WTC11 (cell line): ENCODE measurements at places on chromosomes 1 and 21.

- H3K4me3 ChIP-seq = no peak overlapping the region
- no peaks in the 10 kb centered on the region; the same call in 1 of the 2 replicates for H3K4me1 ChIP-seq
- no peaks in the 10 kb centered on the region for H3K36me3 ChIP-seq
Measured at GRCh38 chr1:71087060-71087459, 6.2 kb upstream of the ZRANB2 start.

- peak; percentile 48 for DNase-seq
- 0 out of 2 replicates have a peak, but pooled peaks cover 1% of the 10 kb centered on the region for H3K36me3 ChIP-seq
- H3K4me1 ChIP-seq = peaks cover 41% of the 10 kb centered on the region
- peaks cover 3% of the 10 kb centered on the region for H3K27me3 ChIP-seq
- H3K4me3 ChIP-seq = no peak overlapping the region
Measured at GRCh38 chr1:18398791-18399530, 81.8 kb upstream of the KLHDC7A start.

- H3K27ac ChIP-seq = peak overlapping the region; percentile 65
- no peaks in the 10 kb centered on the region; the same call in 1 of the 2 replicates for H3K27me3 ChIP-seq
- peaks cover 2% of the 10 kb centered on the region for H3K36me3 ChIP-seq
- peak; percentile 73 for DNase-seq
Measured at GRCh38 chr1:155859881-155860871, 809 bp downstream of the SYT11 start.

DNA sequence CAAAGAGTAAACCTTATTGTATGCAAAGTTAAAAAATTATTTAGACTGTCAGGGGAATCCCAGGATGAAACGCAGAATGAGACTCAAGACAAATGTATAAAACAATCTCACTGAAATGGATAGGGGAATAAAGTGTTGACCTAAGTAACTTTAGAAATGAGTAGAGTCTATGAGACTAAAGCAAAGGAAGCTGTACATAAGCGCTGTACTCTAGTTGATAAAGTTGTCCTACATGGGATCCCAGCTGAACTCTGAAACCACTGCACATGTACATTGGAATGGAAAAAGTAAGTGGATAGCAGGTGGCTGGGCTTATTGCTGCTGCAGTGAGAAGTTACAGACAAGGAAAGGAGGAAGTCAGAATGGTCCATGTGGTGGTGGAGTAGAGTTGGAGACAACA lies 18.7 kb downstream of the MMEL1 start:
- peaks cover 22% of the 10 kb centered on the region for H3K27me3 ChIP-seq
- no peak overlapping the region for H3K27ac ChIP-seq

DNA sequence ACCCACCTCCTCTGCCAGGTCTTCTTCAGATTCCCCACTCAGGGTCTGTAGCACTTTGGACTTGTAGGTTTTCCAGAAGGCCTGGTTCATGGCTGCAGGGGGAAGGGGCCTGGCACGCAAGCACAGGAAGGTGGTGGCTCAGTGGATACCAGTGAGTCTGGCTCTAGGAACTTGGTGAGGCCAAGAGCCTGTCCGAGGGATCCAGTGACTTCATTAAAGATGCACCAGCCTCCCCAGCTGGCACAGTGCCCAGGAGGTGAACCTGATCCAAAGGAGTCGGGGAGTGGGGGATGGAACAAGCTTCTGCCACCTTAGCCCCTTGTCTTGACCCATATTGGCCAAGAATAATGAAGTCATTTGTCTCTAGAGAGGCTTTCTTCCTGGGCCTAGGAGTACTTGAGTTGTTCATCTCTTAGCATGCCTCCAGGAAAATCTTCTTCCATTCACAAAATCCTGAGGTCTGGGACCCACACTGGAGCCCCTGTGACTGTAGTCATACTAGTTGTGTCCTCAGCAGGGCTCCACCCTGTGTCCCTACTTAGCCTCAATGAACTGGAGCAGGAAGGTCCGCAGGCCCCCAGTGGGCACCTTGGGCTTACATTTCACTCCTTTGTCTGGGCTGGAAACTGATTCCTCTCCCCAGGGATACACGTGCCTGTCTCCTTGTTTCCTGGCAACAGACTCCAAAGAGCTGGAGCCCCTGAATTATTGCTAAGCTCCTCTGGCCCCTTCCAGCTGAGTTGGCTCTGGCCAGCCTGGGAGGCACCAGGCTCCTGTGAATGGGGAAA lies at the start of gene C1orf232:
Gene C1orf232 (minus strand): TSS at position 554 of the 788 bp plus-strand sequence. CDS start 464 bp downstream, at position 90.
- no peak for DNase-seq
- H3K27me3 ChIP-seq = peaks cover 25% of the 10 kb centered on the region
- H3K27ac ChIP-seq = peak within 1 kb of the TSS; percentile 65; the same call in 1 of the 2 replicates
- H3K4me3 ChIP-seq = peak within 1 kb of the TSS; percentile 85
- no peaks in the 10 kb centered on the region for H3K36me3 ChIP-seq

DNA sequence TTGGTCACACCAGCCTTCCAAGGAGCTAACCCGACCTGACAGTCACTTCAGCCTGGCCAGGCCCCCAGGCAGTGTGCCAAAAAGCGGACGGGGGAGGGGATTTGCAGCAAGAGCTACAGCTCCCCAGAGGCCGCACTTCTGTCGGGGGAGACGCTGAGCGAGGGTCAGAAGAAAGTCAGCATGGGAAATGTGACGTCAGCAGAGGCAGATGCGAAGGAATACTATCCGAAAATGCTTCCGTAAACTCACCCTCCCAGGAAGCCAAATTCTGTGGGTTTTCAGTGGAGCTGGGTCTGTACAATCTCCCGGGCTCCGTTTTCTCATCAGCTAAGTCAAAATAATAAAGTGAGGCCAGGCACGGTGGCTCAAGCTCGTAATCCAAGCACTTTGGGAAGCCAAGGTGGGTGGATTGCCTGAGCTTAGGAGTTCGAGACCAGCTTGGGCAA lies 28.5 kb upstream of the ECE1 start:
- peaks cover 80% of the 10 kb centered on the region for H3K4me1 ChIP-seq
- H3K27ac ChIP-seq = peak overlapping the region; percentile 35; the same call in 1 of the 2 replicates
- no peak overlapping the region for H3K4me3 ChIP-seq
- H3K27me3 ChIP-seq = no peaks in the 10 kb centered on the region
- H3K36me3 ChIP-seq = no peaks in the 10 kb centered on the region

GRCh38 chr1:3292051-3292722 lies 162.3 kb upstream of the ARHGEF16 start:
- DNase-seq = no peak
- H3K4me1 ChIP-seq = no peaks in the 10 kb centered on the region
- H3K36me3 ChIP-seq = no peaks in the 10 kb centered on the region
- no peaks in the 10 kb centered on the region for H3K27me3 ChIP-seq
- no peak overlapping the region; the same call in 1 of the 2 replicates for H3K27ac ChIP-seq
- no peak overlapping the region for H3K4me3 ChIP-seq

DNA sequence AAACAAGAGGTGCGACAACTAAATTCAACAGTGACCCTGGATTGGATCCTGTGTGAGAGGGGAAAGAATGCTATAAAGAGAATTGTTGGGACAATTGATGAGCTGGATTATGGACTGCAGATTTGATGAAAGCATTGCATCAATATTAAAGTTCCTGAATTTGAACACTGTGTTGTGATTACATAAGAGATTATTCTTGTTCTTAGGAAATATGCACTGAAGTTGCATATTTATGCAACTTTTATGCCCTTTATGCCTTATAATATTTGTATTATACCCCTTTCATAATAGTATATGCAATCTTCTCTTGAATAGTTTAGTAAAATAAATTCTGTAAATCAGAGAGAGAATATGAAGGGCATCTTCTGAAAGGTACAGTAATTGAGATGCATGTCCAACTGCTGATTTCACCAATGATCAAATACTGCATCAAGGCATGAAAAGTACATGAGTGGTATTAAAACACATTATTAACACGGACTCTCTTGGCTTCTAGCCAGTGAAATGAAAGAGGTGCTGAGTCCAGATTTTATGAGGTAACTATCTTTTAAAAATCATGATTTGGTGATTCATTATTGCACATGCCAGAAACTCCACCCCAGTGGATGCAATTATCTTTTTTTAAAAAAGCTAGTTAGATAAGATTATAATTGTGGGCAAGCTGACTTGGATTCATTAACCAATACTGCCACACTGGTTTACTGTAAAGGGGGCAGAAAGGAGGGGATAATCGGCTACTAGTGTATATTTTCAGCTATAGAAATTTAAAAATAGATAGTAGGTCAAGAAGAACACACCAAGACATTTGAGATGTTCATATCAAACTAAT lies 19.9 kb upstream of the LPAR3 start:
- H3K36me3 ChIP-seq = no peaks in the 10 kb centered on the region
- no peak overlapping the region for H3K4me3 ChIP-seq

GRCh38 chr1:173749137-173749536 lies 34.4 kb downstream of the KLHL20 start:
- H3K4me1 ChIP-seq = no peaks in the 10 kb centered on the region
- no peak overlapping the region for H3K4me3 ChIP-seq
- H3K36me3 ChIP-seq = no peaks in the 10 kb centered on the region

GRCh38 chr1:30968220-30968971 lies 59.8 kb upstream of the SDC3 start:
- H3K4me1 ChIP-seq = peaks cover 7% of the 10 kb centered on the region
- H3K27ac ChIP-seq = peak overlapping the region; percentile 68
- H3K4me3 ChIP-seq = no peak overlapping the region
- no peaks in the 10 kb centered on the region for H3K27me3 ChIP-seq
- peaks cover 74% of the 10 kb centered on the region for H3K36me3 ChIP-seq
- no peak for DNase-seq

DNA sequence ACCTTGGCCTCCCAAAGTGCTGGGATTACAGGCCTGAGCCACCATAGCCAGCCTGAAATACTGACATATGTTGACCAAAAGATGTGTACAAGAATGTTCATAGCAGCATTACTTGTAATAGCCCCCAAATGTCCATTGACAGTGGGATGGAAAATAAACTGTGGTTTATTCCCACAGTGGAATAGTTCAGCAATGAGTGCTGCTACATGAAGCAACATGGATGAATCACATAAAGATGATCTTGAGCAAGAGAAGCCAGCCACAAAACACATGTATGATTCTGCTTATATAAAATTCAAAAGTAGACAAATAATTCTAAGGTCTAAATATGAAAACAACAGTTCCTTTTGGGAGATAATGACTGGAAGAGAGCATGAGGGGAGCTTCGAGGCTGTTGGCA lies 9.1 kb upstream of the CREG1 start:
- DNase-seq = no peak
- 0 out of 2 replicates have a peak, but pooled peaks cover 3% of the 10 kb centered on the region for H3K4me1 ChIP-seq
- no peak overlapping the region for H3K4me3 ChIP-seq
